H4 (cell line): ENCODE measurements at places on chromosomes 7 and 10. TPM values are rescaled to one million over a fixed set of nuclear protein-coding genes. Genes with fewer than 3 reads are reported as not detected.
A peak's percentile ranks its signal among the peaks of the same experiment; 100 is the strongest.

DNA sequence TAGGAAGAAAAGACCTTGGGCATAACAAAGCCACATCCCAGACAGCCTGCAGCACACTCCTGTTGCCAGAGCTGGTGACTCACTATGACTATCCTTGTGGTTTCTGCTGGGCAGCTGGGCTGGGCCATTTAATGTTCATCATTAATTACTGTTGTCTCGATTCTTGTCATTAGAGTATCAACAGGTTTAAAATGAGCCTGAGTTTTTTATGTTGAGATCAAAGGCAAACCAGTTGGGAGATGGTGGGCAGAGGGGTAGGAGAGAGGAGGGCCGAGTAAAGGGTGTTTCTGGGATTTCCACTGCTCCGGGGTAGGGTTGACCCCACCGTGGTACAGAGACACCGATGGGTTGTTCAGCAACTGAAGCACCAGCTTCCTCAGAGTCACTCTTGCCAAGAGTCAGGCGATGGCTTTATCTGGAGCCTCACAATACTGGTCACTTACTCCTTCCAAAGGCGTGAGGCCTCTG, 128.7 kb upstream of the LYZL1 start:
- peak; percentile 80 for DNase-seq

Gene SPDYE5
- total RNA-seq: not detected in 2 replicates

DNA sequence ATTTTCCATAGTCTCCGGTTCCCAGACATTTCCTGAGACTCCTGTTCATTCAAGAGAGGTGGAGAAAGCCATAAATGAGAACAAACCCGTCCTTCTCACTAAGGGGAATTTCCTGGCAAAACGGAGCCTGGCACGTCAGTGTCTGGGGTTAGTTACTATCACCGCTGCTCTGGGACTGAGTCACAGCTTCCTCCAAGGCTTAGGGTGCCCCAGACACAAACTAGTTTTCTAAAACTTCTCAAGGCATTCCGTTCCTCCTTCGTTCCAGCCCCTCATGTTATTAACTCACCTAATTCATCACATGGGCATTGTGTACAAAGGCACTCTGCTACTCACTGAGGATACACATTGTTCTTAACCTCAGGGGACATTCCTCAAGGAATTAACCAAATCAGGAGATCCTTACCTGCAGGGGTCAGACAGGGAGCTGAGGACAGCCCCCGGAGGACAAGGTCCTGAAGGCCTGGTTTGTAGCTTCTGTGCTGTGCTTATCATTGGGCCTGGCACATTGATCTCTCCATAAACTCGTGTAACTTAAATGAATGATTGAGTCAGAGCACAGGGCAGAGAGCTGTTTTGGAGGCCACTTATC, 103.0 kb upstream of the KLF6 start:
- peak; percentile 28 for DNase-seq

DNA sequence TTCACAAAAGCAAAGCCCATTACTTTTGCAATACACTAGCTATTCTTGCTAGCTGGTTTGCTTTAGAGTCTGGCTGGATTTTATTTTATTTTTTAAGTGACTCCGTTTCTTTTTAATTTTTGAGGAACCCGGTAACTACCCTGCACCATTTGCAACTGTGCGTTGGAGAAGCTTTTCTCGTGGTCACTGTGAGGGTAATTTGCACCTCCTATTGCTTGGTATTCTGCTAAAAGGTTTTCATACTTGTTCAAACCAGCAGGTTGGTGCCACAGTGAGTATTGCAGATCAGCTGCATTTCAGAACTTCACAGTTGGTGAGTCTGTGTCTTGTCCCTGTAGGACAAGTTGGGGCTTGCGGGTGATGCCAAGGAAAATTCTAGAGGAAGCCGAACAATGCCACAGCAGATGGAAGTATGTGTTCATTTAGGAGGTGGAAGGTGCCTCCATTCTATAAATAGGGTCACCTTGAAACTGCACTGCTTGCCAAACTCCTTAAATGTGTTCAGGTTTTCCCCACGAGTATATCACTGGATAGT, 3.9 kb upstream of the NMT2 start:
- no peak for DNase-seq

DNA sequence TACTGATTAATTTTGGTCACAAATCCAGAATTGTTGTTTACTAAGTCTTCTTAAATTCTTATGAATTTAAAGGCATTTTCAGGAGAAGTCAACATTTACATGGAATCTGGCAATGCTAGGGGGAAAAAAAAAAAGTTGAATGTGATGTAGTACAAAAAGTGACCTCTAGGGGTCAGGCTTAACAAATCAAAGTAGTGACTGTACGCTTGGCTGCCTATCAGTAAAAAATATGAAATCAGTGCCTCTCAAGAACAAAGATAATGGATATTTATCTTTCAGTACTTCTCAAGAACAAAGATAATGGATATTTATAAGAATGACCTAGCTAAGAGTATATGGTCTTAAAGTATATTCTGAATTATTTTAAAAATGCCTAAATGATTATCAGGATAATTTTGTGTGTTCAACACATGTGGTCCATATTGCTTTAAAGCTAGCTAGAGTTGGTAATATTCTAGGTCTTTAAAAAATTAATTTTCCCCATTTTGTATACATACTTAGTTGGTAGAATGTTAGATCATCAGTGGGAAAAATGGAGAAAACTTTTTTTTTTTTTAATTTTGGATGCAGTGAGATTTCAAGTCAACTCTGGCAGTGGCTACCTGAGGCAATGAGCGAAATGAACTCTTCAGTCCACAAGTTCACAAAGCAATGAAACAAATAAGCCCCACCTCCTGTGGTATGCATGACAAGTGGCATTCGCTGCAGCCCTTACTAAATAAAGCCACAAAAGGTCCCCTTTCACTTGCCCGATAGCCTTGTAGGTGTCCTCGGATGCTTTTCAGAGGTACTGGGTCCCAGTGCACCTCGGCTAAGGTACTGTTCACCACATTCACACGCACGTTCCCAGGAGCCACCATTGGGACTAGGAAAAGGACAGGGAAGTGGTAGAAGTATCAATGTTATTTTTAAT, 51.2 kb upstream of the LAMB4 start:
- DNase-seq: peak; percentile 34
